ENCODE measurements at places on chromosomes 12 and 14.

DNA sequence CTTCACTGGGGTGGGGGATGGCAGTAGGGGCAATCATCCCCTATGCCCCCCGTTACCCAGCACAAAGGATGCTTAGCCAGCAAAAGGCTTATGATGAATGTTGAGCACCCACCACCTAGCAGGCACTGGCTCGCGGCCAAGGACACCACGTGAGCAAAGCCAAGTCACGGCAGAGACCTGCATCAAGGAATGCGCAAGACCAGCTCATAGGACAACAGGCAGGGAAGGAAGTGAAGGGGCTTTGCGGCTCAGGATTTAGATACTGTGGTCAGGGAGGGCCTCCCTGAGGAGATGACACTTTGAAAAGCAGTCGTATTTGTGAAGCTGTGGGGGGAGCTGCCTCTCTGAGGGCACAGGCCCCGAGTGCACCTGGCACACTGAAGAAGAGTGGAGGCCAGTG lies 32.8 kb downstream of the SH2B3 start:
- DNase-seq = peak; percentile 56

- no peak for DNase-seq
Observed at GRCh38 chr14:61501714-61502458, 180.5 kb downstream of the PRKCH start.

GRCh38 chr12:96190413-96191108 lies 3.6 kb upstream of the ELK3 start:
- peak; percentile 23 for DNase-seq

DNA sequence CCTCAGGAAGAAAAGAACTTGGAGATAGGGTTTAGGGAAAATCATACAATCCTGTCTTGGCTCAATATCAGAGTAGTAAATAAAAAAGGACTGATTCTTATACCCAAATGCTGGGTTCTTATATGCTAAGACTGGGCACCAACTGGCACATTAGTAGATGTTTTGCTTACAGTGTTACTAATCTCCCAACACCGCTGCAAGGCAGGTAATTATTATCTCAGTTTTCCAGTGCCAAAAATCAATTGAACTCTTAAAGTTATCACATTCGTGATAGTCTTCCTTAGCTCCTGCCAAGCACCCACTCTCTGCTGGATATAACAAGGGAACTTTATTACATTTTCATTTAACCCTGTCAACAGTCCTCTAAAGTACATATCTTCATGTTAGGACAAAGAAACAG lies 25.0 kb upstream of the HIGD1C start:
- no peak for DNase-seq

- peak; percentile 76 for DNase-seq
Observed at GRCh38 chr14:51776102-51776894, 84.1 kb upstream of the GNG2 start.

DNA sequence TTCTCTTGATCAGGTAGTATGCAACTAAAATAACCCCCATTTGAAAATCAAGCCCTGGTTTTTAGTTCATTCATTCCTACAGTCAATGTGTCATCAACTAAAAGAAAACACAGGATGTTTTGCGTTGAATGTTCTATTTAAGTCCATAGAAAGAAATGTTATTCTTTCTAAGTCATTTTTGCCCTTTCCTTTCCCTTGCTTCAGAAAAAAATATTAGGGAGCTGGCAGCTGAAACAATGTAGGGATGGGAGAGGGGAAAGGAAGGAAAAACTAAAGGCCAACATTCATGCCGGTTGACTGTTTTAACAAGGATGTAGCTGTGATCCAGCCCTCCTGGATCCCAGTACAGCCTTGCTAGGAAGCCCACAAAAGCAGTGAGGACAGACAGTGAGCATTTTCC lies 155.1 kb downstream of the BTG1 start:
- peak; percentile 92 for DNase-seq

GRCh38 chr12:105352940-105353635 lies 22.6 kb downstream of the C12orf75 start:
- no peak for DNase-seq

DNA sequence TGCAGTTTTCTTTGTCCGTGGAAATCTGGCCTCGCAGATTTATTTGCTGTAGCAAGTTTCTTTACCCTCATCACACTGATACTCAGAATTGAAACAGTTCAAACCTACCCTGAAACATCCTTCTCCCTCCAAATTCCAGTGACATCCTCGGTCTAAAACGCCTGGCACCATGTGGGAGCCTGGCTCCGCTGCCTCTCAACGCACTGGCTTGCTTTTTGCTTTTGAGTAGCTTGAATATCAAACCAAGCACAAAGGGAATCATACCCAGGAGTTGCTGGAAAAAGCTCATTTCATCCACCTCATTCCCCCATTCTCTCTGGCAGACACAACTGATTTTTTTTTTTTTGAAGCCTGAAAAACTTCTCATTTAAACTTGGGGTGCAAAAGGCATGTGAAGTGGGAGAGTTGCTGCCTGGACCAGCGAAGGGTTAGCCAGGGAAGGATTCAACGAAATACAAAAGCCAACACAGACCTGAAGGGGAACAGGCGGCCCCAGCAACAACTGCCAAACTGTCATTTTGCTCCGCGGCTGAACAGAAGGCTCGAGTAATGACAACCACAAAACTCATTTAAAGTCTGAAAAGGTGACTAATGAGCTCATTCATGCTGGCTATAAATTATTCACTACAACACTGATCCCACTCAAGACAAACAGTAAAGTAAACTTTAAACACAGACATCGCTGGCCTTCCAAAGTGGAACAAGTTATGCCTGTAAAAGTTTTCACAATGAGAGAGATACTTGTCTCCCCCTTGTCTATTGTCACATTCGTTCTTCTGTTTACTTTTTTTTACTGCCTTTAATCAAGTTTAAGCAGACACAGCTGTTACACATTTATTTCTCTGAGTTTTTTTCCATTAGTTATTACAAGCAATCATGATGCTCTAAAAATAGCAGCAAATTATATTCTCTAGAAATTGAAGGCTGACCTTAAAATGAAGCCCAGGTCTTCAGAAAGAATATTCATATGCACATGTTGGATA lies 12.5 kb upstream of the FOXN3 start:
- no peak for DNase-seq

DNA sequence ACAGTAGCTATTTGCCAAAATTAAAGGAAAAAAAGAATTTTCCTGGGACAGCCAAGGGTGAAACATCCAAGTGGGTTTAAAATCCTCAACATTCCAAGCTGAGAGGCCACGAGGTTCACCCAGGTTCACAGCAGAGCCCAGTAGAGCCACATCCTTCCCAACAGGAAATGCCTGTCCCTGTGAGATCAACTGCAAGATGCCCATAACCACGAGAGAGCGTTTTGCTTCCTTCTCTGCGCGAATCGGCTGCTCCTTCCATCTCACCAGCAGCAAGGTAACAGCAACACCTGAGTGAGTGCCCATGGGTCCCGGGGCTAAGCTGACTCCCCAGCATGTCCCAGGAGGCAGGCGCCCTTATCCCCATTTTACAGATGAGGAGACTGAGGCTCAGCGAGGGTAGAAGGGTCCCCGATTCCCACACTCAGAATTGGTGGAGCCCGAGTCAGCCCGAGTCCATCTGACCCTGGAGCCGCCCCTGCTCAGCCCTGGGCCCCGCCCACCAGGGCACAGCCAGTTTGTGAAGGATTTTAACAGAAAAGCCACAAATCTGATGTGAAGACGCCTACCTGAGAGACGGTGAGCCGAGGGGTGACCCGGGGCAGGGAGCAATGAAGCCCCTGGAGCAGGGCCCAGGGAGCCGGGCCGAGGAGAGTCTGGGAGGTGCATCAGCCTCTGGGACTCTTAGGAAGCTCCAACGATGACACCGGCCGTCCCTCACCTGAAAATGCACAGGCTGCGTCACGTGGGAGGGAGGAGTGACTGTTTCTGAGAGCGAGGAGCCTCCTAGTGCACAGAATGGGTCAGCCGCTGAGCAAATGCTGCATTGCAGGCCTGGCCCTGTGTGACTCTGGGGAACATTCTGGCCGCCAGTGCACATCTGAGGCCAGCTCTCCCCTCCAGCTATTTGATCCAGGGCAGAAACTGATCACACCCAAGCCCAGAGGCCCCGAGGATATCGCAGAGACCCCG lies 236.9 kb upstream of the SFSWAP start:
- DNase-seq = no peak

GRCh38 chr14:22510527-22511110 lies 78.4 kb downstream of the DAD1 start:
- DNase-seq = peak; percentile 89

DNA sequence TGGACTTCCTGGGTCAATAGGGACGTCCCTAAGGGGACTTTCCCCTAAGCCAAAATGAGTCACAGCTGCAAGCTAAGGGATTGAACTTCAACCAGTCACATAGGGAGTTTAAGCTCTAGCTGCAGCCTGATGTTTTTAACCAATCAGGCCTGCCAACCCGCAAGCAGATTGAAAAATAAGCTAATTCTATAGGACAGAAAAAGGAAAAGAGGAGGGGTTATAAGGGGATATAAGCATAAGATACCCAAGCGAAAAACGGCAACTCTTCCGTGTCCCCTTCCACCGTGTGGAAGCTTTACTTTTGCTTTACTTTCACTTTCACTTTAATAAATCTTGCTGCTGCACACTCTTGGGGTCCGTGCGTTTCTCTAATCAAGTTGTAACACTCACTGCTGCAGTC lies 24.4 kb downstream of the ATP23 start:
- no peak for DNase-seq

- DNase-seq = peak; percentile 15
Observed at GRCh38 chr12:23055004-23055403, 430.0 kb downstream of the ETNK1 start.

DNA sequence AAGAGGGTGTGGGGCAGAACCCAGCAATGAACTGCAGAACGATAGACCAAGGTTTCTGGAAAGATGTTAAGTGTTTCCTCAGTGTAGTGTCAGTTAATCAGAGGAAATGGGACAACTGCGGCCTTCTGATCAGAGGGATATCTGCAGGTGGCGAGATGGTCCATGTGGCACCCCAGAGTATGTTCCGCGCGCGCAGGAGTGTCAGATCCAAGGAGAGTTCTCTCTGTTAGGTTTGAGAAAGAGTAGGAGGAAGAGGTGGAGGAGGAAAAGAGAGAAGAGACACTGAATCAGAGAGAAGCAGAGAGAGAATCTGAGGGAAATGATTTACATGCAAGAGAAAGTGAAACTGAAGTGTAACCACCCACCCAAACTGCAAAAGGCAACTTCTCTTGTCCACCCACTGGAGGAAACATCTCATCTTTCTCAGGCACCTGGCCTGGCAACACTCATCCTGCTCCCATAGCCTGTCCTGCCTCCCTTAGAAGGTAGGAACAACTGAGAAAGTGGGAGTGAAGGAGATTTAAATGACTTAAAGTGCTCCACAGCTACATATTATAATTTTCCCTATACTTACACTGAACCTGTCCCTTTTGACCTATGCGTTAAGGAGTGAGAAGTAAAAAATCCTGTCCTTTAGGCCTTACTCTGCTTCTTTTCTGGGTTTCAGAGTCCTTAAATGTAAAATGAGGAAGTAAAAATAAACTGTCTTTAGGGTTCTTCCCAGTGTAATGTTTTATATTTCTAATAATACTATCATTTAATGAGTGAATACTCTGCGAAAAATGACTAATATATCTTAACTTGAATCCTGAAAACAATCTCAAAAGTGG lies 6.8 kb upstream of the TESPA1 start:
- DNase-seq = no peak

- DNase-seq = no peak
Observed at GRCh38 chr12:66446276-66446675, 144.0 kb downstream of the HELB start.

GRCh38 chr12:2490831-2491230 lies 303.9 kb upstream of the FKBP4 start:
- no peak for DNase-seq

GRCh38 chr12:47913081-47913480 lies 8.3 kb upstream of the VDR start:
- DNase-seq = no peak

DNA sequence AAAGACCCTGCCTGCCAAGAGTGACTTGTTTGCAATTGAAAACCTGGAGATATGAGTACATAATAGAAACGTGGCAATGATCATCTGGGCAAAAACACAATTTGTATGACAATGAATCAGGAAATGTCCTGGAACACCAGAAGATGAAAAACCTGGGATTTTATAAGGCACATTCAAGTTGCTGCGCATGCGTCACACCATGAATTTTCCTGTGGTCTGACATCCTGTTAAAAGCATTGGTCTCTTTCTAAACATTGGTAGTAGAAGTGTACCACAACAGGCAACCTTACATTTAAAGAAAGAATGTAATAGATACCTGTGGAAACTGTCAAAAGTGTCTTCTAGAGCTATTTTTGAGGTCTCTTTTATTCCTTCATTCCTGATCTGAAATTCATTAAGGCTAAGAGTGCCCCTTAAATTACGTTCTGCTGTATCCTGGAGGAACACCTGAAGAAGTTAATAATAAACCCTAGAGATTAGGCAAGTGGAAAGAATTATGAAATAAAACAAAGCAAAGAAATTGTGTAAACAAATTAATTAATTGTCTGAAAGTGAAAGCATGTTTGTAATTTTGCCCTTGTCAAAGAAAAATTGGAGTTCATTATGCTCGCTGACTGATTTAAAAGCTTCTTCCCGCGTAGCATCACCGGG lies 676.5 kb downstream of the DIO2 start:
- DNase-seq = no peak

- DNase-seq = no peak
Observed at GRCh38 chr14:22334275-22334577, 254.8 kb downstream of the DAD1 start.

- no peak for DNase-seq
Observed at GRCh38 chr12:21788089-21788983, 13.8 kb upstream of the KCNJ8 start.

GRCh38 chr12:68435816-68436215 lies 103.7 kb upstream of the MDM1 start:
- DNase-seq = no peak

DNA sequence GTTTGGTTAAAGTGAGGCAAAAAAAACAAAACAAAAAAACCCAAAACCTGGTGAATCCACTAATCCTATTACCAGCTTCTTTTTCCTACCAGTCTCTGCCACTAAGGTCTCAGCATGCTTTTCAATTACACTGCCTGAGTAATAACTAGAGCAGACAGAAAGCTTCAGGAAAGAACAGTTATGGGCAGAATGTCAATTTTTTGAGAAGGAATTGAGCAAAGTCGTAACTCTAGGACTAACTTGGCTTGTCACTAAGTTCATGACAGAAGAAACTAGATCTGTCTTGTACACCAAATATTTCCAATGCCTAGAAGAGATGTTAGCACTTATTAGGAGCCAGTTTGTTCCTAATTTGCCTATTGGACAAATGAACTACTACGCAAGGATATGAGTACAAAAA lies 148.8 kb upstream of the CNOT2 start:
- no peak for DNase-seq

GRCh38 chr12:2960996-2961616 lies 1.9 kb downstream of the TEAD4 start:
- DNase-seq = no peak

GRCh38 chr14:69370061-69370460 lies 28.0 kb downstream of the ERH start:
- DNase-seq = no peak

GRCh38 chr14:54708982-54709381 lies 142.1 kb downstream of the SAMD4A start:
- DNase-seq = no peak

DNA sequence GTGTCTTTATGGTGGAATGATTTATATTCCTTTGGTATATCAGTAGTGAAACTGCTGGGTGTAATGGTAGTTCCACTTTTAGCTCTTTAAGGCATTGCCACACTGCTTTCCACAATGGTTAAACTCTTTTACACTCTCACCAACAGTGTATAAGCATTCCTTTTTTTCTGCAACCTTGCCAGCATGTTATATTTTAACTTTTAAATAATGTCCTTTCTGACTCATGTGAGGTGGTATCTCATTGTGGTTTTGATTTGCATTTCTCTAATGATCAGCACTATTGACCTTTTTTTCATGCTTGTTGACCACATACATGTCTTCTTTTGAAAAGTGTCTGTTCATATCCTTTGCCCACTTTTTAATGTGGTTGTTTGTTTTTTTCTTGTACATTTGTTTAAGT lies 142.5 kb downstream of the MSRB3 start:
- DNase-seq = no peak

Measured in fibroblast of skin of back (primary cell).